Activated CD4-positive, alpha-beta T cell treated with anti-CD3 and anti-CD28 coated beads, Interleukin-2, amount 50 U/mL, for 24 hours (primary cell): ENCODE measurements at places on chromosomes 5 and 9.

DNA sequence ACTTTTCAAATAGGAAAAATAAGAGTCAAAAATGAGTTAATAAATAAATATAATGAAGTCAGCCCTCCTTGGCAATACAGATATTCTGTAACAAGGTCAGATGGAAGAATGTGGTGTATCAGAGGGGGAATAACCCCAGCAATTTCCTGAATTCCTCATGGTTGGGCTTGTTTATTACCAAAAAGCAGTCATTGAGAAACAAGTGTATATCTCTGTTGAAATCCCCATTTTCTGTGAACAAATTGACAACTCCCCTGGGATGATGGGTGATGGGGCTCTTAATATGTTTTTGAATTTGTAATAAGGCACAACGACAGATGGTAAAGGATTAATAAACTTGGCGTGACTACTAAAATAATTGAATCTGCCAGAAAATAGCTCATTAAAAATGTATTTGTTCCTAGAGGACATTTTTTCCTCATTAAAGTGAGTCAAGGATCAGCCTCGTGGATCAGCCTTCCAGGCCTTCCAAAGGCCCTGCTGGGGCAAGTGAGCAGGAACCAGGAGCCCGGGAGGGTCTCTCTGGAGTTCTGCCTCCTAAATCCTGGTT lies 34.2 kb downstream of the THBS4 start:
- no peak for DNase-seq

DNA sequence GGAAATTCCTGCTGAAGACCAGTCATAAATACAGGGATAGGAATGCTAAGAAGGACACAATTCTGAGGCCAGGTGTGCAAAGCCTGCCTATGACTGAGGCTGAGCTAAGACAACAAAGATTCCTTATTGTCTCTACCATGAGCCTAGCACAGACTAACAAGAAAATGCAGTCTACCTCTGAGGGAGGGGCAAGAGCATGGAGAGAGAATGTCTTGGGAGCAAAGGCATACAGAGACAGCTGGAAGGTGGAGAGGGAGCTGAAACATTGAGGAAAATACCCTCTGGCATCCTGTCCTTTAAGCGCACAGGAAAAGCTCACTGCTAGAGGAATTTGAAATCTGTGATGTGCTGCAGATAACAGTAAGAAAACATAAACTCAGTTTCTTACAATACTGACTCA lies 8.8 kb upstream of the C9orf40 start:
- no peak for DNase-seq

DNA sequence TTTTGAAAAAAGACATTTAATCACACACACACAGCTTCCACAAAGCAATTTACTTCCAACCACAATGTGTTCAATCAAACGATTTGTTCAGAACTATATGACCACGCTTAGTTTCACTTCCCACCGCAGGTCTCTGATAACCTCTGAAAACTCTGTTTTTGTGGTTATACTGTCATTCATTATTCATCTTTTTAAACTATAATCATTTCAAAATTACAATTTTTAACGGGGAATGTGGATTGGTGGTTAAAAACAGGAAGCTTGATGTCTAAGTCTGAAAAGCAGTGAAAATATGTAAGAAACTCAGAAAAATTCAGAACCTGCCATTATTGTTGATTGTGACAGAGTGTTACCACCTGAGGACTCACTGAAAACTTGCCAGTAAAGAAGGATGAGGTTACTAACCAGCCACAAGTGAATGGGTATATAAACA lies 12.7 kb upstream of the TMEM174 start:
- DNase-seq: no peak

DNA sequence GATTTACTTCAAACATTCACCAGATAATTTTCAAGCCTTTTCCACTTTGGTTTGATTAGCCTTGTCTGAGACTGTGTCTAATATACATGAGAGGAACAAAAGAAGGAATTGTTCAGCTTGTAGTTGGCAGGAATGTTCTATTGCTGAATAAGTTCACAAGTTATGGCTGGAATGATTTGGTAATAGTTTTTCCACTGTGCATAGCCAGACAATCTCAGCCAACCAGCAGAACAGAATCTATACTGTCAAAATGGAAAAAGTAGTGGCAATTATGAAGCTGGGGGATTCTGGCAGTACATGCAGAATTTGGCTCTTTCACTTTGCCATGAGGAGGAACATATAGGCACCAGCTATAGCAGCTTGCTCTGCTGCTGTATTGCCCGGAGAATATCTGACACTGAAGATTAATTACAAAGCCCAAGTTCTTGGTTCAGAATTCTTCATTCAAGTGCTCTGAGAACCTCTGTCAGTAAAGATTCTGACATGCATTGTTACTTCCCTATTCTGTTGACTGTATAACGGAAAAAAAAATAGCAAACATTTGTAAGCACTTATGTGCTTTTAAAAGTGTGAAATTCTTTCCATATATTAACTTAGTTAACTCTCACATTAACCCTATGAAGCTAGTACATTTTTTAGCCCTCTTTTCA lies 150.6 kb downstream of the PRR16 start:
- DNase-seq: no peak

GRCh38 chr9:91159664-91160121 lies 202.0 kb downstream of the AUH start:
- DNase-seq: no peak

GRCh38 chr5:62640446-62640845 lies 61.8 kb downstream of the LRRC70 start:
- DNase-seq: no peak

- no peak for DNase-seq
Observed at GRCh38 chr9:19342947-19343346, 37.1 kb downstream of the RPS6 start.

DNA sequence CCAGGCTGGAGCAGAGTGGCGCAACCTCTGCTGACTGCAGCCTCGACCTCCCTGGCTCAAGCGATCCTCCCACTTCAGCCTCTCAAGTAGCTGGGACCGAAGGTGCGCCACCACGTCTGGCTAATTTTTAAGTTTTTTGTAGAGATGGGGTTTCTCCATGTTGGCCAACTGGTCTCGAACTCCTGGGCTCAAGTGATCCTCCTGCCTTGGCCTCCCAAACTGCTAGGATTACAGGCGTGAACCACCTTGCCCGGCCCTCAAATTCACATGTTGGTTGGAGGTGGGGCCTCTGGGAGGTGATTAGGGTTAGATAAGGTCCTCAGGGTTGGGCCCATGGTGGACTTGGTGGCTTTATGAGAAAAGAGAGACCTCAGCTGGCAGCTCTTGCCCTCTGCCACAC lies 10.1 kb downstream of the LCN12 start:
- DNase-seq: no peak

DNA sequence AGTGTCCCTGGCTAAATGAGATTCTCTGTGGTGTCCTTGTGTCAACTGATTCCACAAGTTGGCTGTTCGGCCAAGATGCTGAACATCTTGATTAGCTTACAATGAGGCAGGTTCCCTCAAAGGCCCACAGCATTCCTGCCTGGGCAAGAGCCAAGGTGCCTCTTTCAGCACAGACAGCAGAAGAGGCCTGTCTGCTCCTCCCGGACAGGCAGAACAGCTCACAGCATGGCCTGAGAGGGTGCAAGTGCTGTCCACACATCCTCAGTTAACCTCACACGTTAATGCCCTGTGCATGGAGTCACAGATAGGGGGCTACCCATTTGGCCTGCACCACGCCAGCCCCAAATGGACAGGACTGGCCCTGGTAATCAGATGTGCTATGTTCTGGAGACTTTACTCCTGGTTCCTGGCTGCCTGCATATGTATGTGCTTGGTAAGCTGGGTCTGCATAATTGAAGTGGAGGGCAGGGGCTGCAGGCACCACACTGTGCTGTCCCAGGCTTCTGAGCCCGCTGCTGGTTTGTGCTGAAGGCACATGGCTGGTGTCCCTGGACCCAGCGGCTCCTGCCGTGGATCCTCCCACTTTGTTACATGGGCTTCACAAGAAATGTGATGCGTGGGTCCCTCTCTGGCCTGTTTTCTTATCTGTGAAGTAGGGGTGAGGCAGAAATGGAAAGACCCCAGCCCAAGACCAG lies 8.9 kb downstream of the CSF2 start:
- DNase-seq: no peak

GRCh38 chr9:104104360-104104759 lies 10.3 kb downstream of the SMC2 start:
- DNase-seq: no peak

- no peak for DNase-seq
Observed at GRCh38 chr9:109290385-109290784, 30.5 kb downstream of the EPB41L4B start.

GRCh38 chr9:36154331-36154952 lies 14.7 kb upstream of the CCIN start:
- no peak for DNase-seq

DNA sequence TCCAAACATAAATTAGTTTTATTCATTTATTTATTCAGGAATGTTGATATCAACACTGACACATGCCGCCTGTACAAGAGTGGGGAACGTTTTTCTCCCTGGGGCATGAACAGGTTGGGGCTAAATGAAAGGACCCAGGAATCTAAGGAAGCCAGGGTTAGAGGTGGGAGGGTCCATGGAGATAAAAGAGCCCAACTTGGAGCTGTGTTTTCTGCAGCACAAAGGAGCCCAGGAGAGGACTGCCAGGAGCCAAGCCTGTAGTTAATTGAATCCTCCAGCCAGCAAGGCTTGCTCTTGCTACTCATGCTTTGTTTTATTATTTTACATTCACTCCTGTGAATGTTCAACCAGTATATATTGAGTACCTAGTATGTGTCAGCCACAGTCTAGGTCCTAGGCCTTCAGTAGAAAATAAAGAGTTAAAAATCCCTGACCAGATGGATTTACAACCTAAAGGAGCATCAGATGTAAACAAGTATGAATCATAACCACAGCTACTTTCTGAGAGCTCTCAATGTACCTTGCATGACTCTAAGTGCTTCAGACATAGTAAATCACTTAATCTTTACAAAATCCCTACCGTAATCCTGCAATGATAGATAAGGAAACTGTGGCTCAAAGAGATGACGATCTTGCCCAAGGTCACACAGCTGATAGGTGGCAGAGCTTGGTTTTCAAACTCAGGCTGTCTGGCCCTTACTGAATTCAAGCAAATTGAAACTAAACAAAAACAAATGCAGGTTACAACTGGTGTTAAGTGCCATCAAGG lies 69.8 kb downstream of the ASTN2 start:
- DNase-seq: no peak

DNA sequence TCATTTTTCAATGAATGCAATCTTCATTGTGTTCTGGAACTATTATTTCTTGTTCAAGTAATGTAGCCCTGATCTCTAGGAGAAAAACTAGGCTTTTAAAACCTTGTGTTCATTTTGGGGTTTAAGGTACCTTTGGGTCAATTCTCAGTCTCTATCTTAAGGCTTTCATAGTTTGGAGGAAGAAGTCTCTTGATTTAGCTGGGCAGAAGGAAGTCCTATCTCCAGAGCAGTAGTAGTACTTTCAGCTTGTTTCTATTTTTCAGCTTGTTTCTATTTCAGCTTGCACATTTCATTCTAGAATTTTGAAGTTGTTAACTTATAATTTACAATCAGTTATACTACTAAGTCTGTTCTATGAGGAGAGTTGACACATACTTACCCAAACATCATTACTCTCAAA lies 15.2 kb downstream of the CSNK1G3 start:
- no peak for DNase-seq

GRCh38 chr5:44847206-44847852 lies 38.6 kb downstream of the MRPS30 start:
- no peak for DNase-seq

- DNase-seq: peak; percentile 46
Observed at GRCh38 chr5:55903121-55903701, 52.1 kb downstream of the IL31RA start.

DNA sequence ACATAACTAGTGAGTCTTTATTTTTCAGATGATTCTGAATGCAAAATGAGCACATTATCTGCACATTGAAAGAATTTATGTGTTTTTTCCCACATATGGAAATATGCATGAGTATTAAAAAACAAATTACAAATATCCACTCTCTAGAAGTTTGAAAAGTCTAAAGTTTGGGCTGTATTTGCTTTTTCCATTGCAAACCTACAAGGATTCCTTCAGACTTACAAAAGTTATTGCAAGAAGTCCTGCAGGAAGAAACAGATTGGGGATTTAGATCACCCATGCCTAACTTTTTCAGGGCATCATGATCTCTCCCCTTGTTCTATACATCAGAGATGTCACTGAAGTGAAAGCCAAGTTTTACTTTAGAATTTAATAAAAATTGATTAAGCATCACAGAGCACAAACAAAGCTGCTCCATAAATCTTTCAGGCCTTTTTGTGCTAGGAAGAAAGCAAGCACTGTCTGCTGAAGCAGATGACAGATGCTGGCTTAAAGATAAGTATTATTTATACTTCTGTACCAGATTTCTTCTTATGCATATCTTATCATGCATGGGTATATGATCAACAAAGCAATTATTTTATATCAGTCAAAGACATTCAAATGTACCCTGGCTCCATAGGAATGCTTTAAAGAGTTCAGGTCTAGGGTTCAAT lies 71.7 kb downstream of the NFIB start:
- no peak for DNase-seq

DNA sequence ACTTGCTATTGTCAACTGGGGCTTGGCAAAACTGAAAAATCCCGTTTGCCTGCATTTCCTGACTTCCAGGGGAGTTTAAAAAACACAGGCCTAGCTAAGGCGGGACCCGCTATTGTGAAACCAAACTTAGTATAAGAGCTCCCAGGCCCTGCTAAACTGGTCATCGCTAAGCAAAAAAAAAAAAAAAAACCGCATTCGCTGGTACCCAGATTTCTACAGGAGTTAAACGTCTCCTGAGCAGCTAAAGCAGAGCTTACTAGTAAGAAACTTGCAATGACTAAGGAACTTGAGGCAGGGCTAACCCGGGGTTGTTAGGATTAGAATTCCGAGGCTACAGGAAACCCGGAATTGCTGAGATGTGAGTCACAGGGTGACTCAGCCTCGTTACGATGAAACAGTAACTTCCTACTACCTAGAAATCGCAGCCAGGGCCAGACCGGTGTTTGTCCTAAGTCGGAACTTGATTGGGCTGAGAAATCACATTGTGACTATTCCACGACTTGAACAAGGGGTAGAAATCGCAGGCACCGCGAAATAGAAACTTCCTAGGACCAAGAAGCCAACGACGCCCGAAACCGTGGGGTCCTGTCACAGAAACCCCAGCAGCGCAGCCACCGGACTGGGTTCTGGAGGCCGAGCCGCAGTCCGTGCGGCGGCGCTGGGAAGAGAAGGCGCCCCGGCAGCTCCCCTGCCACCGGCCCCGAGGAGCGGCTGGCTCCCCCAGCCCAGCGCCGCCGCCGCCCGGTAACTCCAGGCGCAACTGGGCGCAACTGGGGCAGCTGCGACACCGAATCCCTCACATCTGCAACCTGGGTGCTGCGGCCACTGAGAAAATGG lies 89.4 kb downstream of the ANXA2R start:
- peak; percentile 77 for DNase-seq

- DNase-seq: no peak
Observed at GRCh38 chr9:79526149-79526672, 45.6 kb upstream of the TLE4 start.

- DNase-seq: no peak
Observed at GRCh38 chr9:99034149-99034548, 70.8 kb upstream of the TGFBR1 start.

DNA sequence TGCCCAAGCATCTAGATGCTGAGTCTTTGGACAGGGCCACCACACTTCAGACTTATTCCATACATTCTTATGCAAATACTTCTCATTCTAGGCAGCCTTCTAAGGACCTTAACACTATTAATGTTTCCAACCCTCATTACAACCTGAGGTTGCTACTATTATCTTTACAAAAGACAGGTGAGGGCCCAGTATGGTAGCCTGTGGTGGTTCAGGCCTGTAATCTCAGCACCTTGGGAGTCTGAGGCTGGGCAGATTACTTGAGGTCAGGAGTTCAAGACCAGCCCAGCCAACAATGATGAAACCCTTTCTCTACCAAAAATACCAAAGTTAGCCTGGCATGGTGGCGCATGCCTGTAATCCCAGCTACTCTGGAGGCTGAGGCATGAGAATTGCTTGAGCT lies 16.2 kb downstream of the ZFP62 start:
- no peak for DNase-seq
